ENCODE measurements at places on chromosomes 3 and 15.

GRCh38 chr3:42163622-42164244, 72.6 kb downstream of the TRAK1 start:
- no peak for DNase-seq

- DNase-seq = no peak
Measured at GRCh38 chr3:77931255-77932009, 891.5 kb downstream of the ROBO2 start.

DNA sequence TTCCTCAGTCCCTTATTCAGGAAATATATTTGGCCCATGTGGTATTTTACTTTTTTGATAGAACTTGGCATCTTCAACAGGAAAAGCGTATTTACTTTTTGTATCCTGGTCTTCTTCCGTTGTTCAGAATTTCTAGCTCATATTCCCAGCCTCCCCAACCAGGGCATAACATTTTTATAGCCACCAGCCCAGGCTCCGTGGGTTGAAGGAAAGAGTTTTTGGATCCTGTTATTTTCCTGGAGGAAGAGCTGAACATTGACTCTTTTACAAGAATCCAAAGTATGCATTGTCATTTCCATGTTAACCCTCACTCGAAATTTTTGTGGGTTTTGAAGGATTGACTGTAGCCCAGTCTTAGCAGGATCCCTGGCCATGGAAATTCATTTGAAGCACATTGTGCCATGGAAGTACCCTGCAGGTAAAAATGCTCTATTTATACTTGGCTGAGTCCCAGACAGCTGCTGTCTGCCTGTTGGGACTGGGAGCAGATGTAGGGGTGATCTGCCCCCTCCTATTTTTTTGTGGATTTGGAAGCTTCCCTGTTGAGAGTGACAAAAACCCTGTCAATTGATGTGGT, 98.8 kb downstream of the AKAP13 start:
- DNase-seq = no peak

DNA sequence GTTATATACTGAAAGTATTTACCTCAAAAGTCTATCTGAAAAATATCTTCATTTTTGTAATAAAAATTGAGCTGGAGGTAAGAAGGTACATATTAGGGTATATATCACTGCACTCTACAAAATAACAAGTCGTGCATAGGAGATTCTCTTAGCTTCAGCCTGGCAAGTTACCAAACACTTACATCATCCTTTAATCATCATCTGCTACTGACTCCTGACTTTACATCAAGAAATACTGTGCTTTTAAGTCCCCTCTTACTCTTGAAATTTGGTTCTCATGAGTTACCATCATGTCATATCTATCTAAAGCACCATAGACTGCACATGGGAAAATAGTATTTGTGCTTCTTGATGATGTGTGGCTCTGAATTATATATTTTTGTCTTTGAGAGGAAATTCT, 50.8 kb downstream of the LYSMD4 start:
- no peak for DNase-seq

GRCh38 chr3:158453004-158453403, 118.0 kb upstream of the MLF1 start:
- DNase-seq = no peak

DNA sequence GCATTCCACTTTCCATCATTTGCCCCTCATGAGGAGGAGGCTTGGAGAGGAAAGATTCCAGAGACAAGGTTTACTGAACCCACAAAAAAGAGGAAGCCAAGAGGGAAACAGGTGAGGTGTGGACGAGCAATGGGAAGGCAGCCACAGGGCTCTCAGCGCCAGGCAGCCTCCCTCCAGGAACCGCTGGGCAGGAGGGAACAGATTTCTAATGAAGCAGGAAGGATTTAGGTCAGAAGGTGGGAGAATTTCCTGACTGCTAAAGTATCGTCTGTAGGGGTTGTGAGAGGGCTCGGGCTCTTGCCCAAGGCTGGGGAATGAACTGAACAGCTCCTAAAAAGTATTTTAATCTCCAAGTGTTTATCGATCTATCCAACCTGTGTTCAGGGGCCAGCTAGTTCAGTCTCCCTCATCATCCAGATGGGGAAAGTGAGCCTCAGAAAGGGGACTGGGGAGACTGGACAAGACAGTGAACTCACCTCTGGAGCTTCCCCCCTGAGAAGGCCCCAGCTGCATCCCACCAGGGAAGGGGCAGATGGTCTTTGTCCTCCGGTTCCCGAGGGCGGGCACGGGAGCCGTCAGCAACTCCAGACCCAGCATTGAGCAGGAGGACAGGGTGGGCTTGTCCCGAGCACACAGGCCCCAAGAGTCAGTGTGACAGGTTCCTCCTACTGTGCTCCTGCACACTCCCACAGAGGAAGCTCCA, 10.5 kb downstream of the LOXL1 start:
- DNase-seq = no peak

GRCh38 chr15:48415036-48415886, 84.0 kb downstream of the DUT start:
- DNase-seq = peak; percentile 87

GRCh38 chr3:101695779-101696372, 9.4 kb upstream of the RPL24 start:
- no peak for DNase-seq

DNA sequence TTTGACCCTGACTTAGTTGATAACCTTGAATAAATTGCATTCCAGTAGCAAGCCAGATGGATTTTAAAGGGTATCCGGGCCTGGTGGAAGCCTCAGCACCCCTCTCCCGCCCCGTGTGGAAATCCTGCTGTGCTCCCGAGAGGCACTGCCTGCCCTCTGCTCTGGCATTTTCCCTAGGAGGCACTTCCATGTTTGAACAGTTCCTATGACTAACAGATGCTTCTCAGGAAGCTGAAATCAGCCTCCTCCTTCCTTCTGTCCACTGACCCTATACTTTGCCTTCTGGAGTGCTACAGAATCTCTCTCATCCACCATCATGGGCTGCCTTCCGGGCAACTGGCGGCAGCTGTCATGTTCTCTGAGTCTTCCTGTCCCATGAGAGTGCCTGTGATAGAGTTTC, 90.8 kb downstream of the GABRG3 start:
- DNase-seq = no peak

- no peak for DNase-seq
Measured at GRCh38 chr3:48518069-48518468, 14.1 kb upstream of the SHISA5 start.

GRCh38 chr3:10235551-10235950, 12.7 kb upstream of the TATDN2 start:
- no peak for DNase-seq

DNA sequence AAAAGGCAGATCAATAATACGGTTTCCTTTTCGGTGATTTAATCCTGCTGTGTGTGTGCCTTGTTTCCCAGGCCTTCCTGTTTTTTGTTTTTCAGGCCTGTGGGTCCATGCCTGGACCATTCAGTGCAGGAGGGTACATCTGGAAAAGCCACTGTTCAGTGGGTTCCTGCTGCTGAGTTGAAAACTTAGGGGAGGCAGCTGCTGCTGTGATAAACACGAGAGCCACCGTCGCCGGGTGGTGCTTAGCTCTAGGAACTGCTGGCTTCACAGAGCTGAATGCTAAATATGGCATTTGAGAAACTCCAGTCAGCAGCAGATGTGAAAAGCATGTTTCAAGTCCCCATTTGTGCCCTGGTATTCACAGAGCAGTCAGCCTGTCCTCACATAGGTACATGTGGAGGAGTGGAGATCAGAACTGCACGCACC, 44.0 kb downstream of the SYNM start:
- no peak for DNase-seq

- DNase-seq = peak; percentile 39
Measured at GRCh38 chr15:29208352-29208751, 61.3 kb downstream of the NSMCE3 start.

DNA sequence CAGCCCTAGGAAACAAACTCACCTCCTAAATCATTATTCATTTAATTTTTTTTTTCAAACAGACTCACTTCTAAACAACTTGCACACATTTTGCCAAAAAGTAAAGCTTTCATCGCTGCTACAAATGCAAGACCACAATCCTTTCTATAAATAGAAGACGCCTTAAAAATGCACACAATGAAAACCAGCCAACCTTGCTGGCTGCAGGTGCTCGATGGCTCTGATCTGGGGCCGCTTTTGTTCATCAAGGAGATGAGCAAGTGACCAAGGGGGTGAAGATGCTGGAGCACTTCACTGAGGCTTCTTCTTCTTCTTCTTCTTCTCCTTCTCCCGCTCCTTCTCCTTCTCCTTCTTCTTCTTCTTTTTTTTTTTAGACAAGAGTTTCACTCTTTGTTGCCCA, 12.7 kb upstream of the SLC6A6 start:
- DNase-seq = no peak

- no peak for DNase-seq
Measured at GRCh38 chr3:25306066-25306465, 122.0 kb upstream of the RARB start.

- no peak for DNase-seq
Measured at GRCh38 chr3:177726807-177727206, 529.5 kb upstream of the TBL1XR1 start.

DNA sequence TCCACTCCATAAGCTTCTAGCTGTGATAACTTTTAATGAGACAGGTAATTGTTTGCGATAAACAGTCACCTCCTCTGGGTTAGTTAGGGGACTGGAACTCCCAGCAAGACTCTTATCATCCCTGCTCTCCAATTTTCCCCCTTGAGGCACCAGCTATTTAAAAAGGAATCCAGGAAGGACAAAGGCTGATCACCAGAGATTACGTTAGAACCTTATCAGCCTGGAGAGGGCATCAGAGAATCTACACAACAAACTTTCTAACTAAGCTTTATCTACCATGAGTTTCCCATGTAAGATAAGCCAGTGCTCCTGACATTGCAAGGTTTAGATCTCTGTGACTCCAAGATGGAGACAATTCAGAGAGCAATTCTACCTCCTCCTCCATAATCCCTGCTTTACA, 31.3 kb downstream of the GPR176 start:
- no peak for DNase-seq

GRCh38 chr15:35290301-35290721, 205.2 kb upstream of the NANOGP8 start:
- DNase-seq = no peak

GRCh38 chr3:46996689-46997452, 17.4 kb downstream of the NBEAL2 start:
- no peak for DNase-seq

DNA sequence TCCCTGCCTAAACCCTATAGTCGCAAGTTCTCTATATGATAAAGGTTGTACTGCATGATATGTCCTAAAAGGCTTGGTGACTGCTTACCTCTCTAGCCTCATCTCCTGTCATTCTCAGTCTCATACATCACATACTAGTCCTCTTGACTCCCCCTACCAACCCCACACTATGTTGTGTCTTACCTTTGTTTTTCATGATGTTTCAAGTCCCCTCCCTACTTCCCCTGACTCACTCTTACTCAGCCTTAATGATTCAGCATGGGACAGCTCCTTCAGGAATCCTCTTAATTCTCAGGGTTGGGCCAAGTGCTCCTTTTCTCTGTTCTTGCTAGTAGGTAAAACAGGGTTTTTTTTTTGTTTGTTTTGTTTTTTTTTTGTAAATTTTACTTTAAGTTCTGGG, 49.6 kb downstream of the SLMAP start:
- DNase-seq = no peak

DNA sequence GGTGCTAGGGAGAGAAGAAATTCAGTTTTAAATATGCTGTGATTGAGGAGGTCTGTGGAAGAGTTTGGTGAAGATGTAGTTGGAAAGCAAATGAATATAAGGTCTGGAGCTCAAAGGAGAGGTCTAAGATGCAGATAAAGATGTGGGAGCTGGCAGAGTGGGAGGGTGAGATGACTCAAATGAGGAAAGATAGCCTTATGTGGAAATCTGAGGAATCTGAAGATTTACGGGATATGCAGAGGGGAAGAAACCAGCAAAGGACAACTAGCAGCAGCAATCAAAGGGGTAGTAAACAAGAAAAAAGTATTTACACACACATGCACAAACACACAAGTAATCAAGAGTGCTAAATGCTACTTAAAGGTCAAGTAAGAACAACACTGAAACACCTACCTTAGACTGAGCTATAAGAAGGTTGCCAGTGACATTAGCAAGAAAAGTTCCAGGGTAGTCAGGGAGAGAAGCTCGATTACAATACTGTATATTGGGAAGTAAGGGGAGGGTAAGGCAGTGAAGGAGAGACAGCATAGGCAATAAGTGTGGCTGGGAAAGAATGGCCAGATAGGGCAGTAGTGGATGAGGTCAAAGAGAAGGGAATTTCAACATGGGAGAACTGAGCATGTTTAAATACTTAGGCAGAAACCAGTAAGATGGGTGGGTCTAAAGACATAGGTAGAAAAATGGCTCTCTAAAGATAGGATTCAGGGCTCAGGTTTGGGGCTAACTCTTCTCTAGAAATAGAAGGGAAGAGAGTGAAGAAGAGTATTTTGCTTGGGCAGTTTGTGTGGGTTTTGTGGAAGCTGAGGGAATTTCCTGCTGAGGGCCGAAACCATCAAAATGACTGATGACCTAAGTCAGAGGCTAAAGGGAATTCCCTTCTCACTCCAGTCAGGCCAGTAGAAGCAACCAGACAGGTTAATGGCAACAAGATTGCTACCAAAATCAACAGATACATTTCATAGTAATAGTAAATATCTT, 8.9 kb downstream of the CMTM6 start:
- no peak for DNase-seq

GRCh38 chr3:41328926-41329325, 129.6 kb downstream of the CTNNB1 start:
- no peak for DNase-seq

- DNase-seq = no peak
Measured at GRCh38 chr3:27228805-27229204, 140.4 kb downstream of the NEK10 start.

DNA sequence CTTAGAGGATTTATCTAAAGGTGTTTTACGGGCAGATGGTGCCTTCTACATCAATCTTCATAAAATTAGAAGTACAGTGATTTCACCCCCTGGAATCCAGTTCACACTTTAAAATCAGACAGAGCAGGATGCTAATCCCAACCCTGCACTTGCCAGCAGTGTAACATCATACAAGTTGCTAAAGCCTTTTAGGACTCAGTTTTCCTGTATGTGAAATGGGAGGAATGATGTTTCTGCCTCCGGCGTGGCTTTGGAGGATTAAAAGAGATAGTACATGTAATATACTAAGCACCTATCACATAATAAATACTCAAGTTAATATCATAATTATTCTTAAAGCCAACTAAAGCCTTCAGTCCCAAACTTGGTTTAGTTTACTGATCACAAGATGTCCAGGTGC, 257.2 kb upstream of the THBS1 start:
- DNase-seq = no peak

- no peak for DNase-seq
Measured at GRCh38 chr3:194964809-194965208, 279.1 kb downstream of the FAM43A start.

GRCh38 chr3:57709559-57709958, 16.7 kb upstream of the DENND6A start:
- DNase-seq = peak; percentile 75

GRCh38 chr15:90047956-90048575, 46.9 kb downstream of the ZNF710 start:
- peak; percentile 86 for DNase-seq

- DNase-seq = no peak
Measured at GRCh38 chr3:126434931-126435411, 40.3 kb downstream of the CFAP100 start.
